HFF-Myc (cell line): ENCODE measurements at places on chromosomes 4 and X.

- DNase-seq: no peak
Observed at GRCh38 chrX:138858438-138858837, 146.9 kb upstream of the FGF13 start.

GRCh38 chrX:120144178-120144844 lies 14.1 kb upstream of the RHOXF2 start:
- no peak for DNase-seq

- DNase-seq: no peak
Observed at GRCh38 chr4:61783050-61783449, 582.9 kb downstream of the ADGRL3 start.

DNA sequence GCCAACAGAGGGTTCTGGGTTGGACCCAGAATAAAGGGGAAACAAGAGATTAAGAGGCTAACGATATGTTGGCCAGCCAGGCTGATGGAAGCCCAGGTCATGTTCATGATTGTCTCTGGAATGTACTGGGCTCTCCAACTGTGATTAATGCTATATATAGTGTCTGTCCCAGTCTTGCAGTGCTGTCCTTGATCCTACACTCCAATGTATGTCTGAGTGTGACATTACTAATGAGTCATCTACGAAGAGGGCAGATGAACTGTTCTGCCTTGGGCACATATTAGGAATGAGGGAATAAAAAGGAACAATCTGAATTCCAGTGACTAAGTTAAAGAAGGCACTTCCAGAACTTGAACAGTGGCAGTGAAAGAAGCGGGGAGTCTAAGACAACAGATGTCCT lies 142.1 kb downstream of the PDGFRA start:
- DNase-seq: no peak

- DNase-seq: no peak
Observed at GRCh38 chr4:109701566-109702410, 1.5 kb downstream of the CASP6 start.

DNA sequence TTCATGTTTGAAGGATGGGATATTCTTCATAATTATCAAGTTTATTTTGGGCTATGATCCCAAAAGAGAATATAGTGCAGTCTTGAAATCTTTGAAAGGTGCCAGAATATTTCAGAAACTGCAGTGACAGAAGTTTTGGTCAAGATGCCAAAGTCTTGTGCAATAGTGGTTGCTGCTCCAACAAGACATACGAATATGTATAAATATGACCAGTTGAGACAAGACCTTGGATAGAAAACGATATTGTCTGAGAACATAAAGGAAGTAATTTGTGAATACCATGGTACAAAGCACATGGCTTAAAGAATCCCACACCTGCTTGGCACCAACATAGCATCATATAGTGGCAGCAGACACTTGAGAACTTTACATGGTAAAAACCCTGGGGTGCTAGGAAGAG lies 48.6 kb upstream of the AMELX start:
- DNase-seq: no peak
